Testis (tissue), 5 donors: ENCODE measurements at places on chromosomes 4 and X.
A peak's percentile ranks its signal among the peaks of the same experiment; 100 is the strongest.

GRCh38 chr4:16545656-16546055 is 319.4 kb upstream of the TAPT1 start:
- no peak for DNase-seq

DNA sequence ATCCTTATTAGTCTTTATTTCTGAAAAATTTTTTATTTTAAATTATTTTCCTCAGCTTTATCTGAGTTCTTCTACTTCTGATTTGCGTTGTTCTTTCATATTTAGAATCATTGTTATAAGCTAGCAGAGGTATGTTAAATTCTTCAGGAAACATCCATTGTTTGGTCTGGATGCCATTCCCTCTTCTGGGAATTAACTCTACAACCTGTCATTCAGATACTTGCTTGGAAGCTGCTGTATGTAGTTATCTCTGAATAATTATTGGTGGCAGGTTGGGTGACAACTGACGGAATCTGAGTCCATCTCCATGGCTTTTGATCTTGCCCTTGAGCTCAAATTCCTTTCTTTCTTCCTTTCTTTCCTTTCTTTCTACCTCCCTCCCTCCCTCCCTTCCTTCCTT is 61.9 kb downstream of the DDIT4L start:
- DNase-seq, result no peak

DNA sequence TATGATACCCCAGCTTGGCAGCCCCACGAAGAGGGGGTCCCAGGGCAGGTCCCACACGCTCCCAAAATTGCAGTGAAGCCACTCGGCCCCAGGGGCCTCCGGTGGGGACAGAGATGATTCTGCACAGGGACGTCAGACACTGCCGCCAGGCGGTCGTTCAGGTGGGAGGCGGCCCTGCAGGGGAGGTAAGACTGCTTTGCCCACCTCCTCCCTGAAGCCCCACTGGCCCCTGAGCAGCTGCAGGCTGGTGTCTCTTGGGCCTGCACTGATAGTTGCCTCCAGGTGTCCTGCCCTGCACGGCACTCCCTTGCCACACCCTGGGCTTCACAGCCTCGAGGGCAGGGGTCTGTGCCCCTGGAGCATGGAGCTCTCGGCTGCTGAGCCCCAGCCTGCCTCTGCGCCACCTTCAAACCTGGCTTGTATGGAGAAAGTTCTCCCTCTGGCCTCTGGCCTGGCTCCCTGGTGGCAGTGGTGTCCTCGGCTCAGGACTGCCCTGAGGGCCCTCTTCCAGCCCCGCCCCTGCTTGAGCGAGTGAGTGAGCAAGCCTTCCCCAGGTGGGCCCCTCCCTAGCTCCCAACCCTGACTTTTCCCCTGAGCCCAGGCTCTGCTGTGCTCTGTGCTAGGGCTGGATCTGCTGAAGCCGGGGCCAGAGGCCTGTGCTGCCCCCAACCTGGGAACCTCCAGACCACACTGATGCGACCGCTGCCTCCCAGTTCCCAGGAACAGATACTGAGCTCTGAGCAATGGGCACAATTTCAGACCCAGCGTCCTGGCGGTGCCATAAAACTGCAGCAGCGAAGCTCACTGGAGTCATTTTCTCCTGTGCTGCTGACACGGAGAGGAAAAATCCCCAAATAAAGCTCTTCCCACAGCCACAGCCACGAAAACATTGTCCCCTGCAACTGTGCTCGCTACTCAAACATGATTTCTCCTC is 16.1 kb downstream of the ADRA2C start:
- DNase-seq, result no peak

DNA sequence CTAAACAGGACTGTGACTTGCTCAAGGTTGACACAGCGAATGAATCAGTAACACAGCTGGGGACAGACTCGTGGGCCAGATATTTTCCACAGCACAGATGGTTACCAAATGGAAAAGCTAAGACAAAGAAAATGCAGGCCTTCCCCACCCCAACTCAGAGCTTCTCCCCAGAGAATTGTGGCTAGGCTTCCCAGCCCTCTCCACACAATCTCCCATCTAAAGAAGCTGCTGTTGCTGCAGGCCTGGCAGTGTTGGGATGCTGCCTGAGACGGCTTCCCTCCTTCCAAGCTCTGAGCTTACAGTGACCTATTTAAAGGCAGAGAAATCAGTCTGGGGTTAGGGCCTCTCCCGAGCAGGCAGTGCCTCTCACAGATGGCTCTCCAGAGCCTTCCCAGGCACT is 46.5 kb upstream of the PGRMC1 start:
- DNase-seq, result peak; percentile 30

- no peak for DNase-seq
Measured at GRCh38 chrX:154737136-154737535, 13.7 kb downstream of the GAB3 start.

- no peak for DNase-seq
Measured at GRCh38 chrX:38857736-38858523, 56.7 kb downstream of the MID1IP1 start.

DNA sequence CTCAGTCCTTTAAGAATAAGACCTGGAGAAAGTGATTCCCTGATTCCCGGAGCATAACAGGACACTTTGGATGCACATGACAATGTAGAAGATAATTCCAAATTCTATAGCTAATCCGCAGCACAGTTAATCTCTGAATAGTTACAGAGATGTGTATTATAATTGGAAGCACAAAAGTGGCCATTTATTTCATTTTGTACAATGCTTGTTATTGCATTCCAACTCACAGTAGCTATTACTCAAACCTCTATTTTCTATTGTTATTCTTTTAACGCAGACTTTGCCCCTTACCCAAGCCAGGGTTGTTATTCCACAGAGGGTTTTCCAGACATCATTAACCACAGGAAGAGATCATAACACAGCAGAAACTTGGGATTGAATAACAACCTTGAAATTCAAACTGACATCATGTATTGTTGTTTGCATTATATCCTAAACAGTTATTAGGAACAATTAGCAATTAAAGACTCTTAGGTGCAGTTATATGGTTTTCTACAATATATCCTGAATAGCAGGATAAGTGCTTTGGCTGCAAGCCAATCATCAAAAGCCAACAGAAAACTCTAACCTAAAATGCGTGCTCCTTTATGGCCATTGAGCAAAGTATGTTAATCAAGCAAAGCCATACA is 984.0 kb upstream of the TENM3 start:
- no peak for DNase-seq

DNA sequence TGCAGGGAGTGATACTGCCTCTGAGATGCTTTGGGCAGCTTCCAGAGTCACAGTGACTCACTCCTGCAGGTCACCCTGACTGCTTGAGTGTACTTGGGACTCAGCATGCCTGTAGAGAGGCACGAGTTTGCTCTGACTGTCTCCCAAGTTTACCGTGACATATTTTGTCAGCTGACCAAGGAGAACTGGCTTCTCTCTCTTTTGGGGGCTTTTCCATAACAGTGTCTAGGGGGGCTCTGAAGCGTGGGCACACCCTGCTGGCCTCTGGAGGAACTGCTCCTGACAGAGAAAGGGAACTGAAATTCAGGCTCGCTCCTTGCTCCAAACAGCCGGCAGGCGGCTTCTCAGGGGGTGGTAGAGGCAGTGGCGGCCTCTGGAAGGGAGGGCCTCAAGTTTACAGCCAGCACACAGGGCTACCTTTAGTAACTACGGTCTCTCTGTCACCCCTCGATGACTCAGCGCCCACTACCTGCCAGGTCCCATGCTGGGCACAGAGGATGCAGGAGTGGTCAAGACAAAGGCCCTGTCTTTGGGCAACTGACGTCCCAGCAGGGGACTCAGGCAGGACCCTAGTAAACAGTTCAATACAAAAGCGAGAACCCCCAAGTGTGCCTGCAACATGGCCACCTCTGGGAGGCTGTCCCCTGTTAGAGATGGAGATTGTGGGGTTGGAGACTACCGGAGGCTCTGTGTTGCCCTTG is 17.8 kb downstream of the ZNF185 start:
- peak; percentile 22 for DNase-seq

- no peak for DNase-seq
Measured at GRCh38 chr4:82458729-82459128, 28.3 kb downstream of the ENOPH1 start.

DNA sequence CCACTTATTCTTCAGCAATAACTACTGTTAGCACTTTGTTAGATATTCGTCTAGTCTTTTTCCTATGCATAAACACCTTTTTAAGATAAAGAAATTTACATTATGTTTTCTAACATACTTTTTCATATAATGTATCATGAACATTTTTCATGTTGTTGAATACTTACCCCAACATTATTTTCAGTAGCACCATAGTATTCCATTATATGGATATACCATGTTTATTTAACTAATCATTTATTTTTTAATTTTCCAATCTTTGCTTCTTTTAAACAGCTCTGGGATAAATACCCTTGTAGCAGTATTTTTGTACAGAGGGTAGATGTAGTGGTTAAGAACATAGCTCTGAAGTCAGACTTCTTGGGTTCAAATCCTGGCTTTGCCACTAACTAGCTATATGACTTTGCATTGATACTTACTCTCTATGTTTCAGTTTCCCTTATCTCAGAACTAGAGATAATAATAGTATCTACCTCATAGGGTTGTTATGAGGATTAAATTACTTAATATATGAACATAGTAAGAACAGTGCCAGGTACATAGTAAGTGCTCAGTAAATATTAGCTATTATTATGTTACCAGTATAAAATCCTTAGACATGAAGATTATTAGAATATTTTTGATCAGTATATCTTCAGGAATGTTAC is 11.3 kb downstream of the EXOC1 start:
- DNase-seq, result no peak

DNA sequence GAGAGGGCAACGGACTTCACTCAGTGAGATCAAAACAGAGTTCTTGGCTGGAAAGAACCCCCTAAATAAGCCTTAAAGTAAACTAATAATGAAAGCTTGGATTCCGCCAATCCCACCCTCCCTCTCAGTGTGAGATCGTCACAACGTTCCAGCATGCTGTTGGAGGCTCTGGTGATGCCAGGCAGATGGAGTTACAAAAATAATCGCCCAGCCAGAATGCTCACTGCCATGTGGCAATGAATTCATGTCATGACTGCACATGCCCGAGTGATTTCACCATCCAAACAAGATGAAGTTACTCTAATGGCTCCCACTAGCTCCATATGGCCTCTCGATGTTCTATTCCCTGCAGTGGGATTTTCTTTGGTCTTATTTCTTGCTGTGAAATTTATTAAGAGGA is 248.0 kb downstream of the SPATA18 start:
- DNase-seq, result no peak

DNA sequence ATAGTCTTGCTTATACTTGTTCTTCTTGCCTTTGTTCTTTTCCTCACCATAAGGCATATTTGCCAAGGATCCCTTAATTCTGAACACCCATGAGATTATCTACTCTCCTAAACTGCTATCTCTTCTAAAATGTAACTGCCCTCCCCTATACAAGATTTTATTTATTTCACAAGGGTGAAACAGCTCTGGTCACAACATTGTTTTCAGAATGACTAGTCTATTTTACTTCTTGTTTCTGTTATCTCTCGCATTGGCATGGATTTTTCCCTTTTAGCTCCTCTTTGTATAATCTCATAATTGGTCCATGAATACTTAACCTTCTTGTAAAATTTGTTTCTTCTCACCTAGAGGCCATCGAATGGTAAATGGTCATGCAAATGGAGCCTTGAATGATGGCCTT is 17.2 kb upstream of the COL25A1 start:
- DNase-seq, result no peak

- no peak for DNase-seq
Measured at GRCh38 chr4:2723751-2724150, 32.4 kb downstream of the TNIP2 start.

- DNase-seq, result no peak
Measured at GRCh38 chr4:147453561-147454141, 27.2 kb upstream of the EDNRA start.

GRCh38 chr4:54657551-54658251 is at the start of gene KIT:
KIT (plus strand) TSS chr4:54657957; CDS start chr4:54658015, 58 bp downstream.
- DNase-seq, result peak; percentile 55

DNA sequence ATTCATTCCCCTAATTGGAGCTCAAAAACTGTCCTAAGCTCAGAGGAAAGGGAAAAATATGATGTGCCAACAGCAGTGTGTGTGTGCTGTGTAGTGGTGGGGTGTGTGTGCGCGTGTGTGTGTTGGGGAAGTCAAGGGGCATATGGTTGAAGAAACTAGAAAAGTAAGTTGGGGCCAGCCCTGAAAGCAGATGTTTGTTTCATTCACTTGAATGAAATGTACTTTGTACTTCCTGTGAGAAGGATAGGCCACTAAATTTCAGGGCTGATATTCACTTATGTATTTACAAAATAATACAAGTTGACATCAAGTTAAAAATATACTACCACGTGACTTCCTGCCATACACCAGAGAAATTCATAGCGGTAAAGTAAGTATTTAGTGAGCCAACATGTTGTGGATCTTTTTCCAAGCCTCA is 151.3 kb upstream of the JADE1 start:
- no peak for DNase-seq

- no peak for DNase-seq
Measured at GRCh38 chr4:111945014-111945413, 200.2 kb upstream of the FAM241A start.

DNA sequence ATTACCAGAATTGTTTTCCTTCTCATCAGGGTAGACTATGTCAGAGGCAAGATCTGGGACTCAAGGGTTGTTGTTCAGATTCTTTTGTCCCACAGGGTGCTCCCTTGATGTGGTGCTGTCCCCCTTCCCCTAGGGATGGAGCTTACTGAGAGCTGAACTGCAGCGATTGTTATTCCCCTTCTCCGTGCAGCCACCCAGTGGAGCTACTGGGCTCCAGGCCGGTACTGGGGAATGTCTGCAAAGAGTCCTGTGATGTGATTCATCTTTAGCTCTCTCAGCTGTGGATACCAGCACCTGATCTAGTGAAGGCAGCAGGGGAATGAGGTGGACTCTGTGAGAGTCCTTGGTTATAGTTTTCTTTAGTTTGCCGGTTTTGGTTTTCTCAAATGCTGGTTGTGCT is 247.4 kb upstream of the HAND2 start:
- no peak for DNase-seq

- peak; percentile 45 for DNase-seq
Measured at GRCh38 chr4:98626350-98626749, 32.1 kb downstream of the TSPAN5 start.

- no peak for DNase-seq
Measured at GRCh38 chr4:6912441-6912840, 2.8 kb downstream of the TBC1D14 start.

GRCh38 chrX:12866451-12867377 is at the start of gene TLR7:
TLR7 (plus strand) TSS chrX:12867072; CDS start chrX:12867579, 507 bp downstream.
- no peak for DNase-seq

DNA sequence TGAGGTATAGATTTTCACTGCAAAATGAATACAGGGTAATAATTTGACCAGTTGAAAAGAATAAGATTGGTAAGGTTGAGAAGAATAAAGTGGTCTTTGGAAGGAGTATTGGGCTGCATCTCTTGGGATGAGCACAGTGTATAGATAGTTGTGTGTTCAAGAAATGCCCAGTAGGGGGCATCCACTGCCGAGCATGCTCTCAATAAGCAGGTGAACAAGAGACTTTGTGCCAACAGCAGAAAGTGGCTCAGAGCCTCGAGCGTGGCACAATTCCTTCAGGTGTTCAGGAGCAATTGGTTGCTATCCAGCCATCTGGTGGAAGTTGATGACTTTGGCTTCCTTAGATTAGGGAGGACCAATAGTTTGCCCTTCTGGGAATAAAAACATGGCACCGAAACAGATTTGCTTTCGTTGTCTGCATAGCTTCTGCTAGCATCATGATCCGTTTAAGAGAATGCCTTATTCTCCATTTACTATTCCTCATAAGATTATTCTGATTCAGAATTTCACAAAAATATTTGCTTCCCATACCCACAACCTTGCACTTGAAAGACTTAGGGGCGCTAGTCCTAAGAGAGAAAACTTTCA is 258.1 kb upstream of the NEIL3 start:
- peak; percentile 68 for DNase-seq
